ENCODE measurements at places on chromosomes 6 and 20.

GRCh38 chr20:56417402-56417801 is 5.3 kb downstream of the CASS4 start:
- no peak for DNase-seq

DNA sequence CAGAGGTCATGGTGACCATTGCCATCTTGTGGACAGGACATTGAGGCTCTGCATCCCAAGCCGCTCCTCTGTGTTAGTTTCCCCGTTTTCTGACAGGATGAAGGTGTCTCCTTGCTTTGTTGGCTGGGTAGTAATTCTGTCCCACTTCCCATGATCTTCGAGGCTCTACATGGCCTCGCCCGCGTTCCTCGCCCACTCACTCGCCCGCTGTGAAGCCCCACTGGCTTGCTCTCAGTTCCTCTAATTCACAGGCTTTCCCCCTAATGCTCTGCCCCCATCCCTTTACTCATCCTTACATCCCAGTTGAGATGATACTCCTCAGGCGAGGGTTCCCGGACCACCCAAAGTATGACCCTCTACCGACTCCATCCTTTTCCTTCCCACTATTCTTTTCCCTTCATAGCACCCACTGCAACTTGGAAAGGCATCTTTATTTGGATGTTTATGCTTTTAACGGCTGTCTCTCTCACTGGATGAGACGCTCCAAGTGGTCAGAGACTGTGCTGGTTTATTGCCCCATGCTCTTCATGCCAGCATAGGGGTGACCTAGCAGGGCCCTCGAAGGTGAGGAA is 511 bp upstream of the SLC35B2 start:
- DNase-seq = no peak

DNA sequence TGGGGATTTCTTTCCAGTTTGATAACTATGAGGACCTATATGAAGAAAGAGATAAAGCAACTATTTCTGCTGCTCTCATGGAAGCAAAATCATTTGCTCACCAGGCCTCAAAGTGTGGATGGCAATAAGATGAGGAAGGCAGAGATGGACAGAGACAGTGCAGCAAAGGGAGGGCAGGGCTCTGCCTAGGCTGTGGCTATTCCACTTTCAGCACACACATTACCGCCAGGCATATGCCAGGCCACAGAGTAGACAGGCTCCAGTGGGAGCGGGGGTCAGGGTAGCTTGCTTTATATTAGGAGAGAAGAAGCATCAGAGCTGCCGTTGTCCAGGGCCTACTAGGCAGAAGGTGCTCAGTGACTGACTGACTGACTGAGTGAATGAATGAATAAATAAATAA is 40.9 kb downstream of the BCL2L1 start:
- DNase-seq = no peak

DNA sequence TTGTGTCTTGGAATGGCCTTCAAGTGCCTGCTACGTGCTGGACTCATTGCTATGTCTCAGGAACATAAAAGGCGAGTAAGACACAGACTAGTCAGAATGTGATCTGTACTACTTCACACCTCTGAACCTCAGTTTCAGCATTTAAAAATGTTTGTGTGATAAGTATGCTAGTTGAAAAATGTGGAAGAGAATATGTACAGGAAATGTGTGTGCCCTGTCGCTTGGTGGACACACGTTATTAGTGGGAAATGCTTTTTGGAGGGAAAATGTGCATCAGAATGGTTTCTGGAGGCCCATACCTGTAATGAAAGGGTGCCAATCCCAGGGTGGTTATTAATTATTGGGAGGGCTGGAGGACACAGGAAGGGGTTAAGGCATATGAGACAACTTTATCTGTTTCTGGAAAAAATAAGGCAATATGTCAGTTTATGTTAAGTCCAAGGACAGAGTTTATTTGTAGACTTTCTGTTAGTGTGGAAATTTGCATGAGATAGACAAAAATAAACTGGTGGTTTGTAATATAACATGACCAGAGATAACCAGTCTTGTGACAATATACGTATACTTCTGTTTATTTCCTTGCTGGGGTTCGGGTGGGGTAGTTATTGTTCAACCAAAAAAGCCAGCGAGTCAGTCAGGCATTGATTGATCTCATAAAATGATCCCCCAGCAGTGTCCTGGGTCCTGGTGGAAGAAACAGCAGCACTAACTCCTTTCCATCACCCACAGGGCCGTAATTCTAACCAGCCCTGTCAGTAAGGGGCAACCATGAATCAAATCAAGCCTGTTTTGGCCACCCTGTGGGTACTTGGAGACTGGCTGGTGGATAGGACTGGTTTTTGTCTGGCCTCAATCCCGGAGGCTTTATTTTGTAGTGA is 117.9 kb downstream of the JARID2 start:
- no peak for DNase-seq

DNA sequence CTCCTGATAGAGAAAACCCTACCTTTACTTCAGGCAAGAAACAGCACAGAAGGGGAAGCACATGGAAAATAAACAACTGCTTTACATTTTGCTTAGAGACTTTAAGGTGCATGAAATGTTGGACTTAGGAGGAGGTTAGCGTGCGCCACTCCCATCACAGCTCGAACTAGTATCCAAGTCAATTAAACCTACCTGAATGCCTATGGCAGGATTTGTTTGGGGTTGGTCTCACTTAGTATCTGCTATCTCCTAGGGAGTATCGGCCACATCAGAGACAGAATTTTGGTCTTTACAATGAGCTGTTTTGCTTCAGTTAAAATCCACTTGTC is 12.0 kb downstream of the CYP24A1 start:
- DNase-seq = no peak

- DNase-seq = no peak
Observed at GRCh38 chr20:1810572-1810925, 84.7 kb upstream of the SIRPA start.

DNA sequence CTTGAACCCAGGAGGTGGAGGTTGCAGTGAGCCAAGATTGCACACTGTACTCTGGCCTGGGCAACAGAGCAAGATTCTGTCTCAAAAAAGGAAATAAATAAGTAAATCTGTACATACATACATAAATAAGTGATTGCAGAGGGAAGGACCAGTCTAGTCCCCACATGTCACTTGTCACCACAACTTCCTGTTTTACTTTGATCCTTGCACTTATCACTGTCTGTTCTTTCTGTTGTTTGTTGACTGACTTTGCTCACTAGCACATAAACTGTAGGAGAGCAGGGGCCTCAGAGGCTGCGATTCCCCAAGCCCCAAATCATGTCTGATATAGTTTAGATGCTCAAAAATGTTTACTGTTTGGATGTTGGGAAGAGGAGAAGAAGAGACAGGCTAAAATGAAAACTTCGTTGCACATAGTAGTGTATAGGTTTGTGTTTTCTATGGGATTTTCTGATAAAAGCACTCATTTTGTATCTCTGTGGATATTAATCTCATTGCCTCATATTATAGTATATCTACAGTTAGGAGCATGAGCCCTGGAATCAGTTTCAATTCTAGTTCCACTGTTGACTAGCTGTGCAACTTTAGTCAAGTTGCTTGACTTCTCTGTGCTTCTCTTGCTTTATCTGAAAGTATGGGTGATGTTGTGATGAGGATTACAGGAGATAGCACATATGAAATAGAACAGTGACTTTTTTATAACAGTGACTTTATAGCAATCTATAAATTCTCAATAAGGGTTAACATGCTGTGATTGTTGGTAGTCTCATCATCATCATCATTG is 165.0 kb downstream of the TBC1D7 start:
- no peak for DNase-seq

DNA sequence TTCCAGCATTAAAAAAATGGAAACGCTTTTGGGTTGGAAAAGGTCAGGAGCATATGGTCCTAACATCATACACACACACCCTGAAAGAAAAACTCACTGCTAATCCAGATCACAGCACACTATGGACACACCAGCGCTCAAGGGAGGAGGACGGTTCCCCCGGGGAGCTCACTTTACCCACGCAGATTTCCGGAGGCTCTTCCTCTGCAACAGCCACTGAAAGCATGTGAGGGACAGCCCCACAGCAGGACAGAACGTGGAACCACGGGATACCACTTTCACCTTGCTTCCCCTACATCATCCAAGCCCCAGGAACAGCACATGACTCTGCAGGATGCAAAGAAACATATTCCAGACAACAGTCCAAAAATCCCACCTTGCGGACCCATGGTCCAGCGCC is 13.2 kb downstream of the SNHG17 start:
- no peak for DNase-seq

DNA sequence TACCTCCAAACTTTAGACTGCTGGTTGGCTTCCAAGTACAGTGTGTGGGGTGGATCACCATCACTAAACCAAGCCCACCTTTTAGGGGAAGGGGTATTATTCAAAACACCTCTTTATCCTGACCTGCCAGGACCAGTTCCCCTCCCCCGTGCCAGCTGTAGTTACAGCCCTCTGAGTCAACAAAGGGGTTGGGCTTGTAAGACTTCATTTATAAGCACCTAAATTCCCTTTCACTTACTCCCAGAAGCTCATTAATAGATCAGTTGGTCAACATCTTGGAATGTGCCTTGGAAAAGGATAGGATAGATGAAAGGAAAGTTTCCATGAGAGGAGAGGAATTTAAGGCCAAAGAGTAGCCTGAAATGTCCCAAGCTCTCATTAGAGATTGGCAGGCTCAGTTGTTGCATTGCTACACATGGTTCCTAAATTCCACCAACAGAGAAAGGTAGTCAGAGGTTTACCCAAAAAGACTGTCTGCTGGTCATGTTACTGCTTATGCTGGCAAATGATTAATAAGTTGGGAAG is 59.2 kb downstream of the TNFAIP3 start:
- peak; percentile 91 for DNase-seq

DNA sequence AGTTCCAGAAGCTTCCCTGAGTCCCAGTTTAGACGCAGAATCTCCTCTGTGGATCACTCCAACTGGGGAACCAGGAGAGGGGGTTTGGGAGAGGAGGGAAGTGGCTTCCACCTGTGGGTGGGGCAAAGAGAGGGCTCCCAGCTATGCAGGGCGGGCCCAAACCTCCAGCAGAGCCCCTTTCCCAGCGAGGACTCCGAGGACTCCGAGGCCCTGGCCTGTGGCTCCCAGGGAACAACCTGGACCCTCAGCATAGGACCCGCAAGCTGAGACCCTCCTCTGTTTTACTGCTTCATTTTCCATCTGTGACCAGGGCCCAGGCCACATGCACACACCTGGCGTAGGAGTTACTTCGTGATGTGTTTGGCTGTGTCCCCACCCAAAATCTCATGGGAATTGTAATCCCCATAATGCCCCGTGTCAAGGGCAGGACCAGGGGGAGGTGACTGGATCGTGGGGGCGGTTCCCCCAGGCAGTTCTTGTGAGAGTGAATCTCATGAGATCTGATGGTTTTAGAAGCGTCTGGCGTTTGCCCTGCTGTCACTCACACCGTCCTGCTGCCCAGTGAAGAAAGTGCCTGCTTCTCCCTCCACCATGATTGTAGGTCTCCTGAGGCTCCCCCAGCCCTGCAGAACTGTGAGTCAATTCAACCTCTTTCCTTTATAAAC is 27.9 kb downstream of the NTSR1 start:
- DNase-seq = no peak

DNA sequence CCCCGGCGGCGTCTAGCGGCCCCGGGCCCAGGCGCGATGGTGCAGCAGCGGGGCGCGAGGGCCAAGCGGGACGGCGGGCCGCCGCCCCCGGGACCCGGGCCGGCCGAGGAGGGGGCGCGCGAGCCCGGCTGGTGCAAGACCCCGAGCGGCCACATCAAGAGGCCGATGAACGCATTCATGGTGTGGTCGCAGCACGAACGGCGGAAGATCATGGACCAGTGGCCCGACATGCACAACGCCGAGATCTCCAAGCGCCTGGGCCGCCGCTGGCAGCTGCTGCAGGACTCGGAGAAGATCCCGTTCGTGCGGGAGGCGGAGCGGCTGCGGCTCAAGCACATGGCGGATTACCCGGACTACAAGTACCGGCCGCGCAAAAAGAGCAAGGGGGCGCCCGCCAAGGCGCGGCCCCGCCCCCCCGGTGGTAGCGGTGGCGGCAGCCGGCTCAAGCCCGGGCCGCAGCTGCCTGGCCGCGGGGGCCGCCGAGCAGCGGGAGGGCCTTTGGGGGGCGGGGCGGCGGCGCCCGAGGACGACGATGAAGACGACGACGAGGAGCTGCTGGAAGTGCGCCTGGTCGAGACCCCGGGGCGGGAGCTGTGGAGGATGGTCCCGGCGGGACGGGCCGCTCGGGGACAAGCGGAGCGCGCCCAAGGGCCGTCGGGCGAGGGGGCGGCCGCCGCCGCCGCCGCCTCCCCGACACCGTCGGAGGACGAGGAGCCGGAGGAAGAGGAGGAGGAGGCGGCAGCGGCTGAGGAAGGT is 715 bp downstream of the SOX12 start:
- peak; percentile 68 for DNase-seq

DNA sequence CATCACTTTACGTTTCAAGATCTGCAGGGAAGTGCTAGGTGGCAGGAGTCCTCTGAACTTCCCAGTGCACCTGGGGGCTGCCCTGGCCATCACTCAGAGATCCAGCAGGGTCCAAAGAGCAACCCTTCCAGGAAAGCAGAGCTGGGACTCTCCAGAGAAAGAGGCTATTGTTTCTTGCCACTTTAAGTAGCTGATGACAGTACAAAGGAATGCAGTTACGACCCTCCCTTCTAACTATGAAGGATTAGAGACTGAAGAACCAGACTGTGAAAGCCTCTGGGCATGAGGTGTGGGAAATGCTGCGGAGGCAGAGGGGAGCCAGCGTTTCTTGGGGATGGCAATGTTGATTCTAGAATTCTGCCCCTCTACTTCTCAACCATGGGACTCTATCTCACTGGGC is 189.1 kb upstream of the SUPT3H start:
- DNase-seq = peak; percentile 57

DNA sequence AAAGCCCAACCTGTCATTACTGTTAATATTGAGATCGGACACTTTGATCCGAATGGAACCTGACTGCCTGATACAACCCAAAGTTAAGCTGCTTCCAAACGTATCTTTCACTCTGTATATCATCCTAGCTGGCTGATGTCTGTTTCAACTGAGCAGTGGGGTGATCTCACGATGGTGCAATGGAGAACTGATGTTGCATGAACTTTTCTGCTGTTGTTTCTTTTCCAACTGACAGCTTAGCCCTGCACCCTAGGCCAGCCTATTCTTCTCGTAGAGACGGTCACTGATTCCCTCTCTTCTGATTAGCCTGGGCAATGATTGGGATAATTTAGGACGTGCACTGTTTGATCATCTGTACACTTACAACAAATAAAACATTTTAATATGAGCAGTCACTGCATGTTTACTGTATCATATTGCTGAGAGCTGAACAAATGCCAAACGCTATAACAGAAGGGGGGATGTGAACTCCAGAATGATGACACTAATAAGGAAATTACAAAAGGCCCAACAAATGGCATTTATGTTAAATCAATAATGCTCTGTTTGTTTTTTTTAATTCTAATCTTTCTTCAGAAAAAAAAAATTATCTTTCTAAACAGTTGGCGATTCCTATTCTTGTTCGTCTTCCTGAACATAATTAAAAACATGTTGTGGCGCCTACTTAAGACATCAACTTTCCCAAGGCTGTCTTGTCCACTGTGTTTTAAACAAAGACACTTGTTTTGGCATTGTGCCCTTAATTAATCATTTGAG is 184.8 kb downstream of the ZNF217 start:
- peak; percentile 34 for DNase-seq

DNA sequence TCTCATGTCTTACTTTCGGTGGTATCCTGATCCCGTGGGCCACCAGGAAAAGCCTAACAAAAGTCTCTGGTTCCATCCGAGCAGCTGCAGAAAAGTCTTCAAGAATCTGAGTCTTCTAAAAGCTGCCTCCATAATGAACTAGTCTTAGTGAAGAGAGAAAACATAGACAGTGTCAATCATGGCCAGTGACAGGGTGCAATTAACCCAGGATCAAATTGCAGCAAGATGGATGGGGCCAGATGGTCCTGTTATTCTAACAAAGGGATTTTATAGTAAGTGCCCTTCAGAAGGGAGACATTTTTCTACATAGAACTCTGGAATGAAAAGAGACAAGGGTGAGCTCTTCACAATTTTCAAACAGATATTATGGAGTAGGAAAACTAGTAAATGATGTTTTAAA is 281.6 kb upstream of the ZFP64 start:
- no peak for DNase-seq

Data from fibroblast of skin of scalp (primary cell).